ENCODE measurements at places on chromosomes 1 and 21. TPM values are rescaled to one million over a fixed set of nuclear protein-coding genes. Genes with fewer than 3 reads are reported as not detected.

Gene HSD3B2
- total RNA-seq = not detected

DNA sequence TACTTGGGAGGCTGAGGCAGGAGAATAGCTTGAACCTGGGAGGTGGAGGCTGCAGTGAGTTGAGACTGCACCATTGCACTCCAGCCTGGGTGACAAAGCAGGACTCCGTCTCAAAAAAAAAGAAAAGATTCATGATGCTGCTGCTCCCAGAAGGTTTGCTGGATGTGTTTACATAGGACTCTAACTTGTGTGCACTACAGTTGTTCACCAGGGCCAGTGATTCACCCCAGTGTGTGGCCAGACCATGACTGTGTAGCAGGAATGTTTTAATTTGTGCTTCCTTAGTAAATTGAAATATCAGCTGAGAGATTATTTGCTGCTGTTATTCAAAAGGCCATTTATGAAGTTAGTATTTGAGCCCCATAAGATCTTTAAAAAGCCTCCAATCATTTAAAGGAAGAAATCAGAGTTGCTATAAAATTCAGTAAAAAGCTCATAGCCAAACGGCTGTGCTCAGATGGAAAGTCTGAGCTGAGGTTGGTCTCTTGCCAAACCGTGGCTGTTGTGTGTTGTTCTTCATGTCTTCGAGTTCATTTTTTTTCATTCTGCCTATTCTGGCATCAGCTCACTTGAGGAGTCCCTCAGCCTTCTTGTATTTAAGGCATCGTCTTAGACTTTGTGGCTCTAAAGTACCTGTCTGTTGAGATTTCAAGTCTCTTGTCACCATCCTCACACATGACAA lies 18.1 kb upstream of the PGD start:
- DNase-seq = no peak

- no peak for DNase-seq
Observed at GRCh38 chr21:14911351-14911750, 153.4 kb downstream of the NRIP1 start.

- DNase-seq = no peak
Observed at GRCh38 chr1:159005676-159006075, 4.0 kb upstream of the IFI16 start.

- no peak for DNase-seq
Observed at GRCh38 chr1:16978567-16979474, 1.6 kb downstream of the MFAP2 start.

Gene C1orf141
- total RNA-seq = 1.2 TPM

- DNase-seq = no peak
Observed at GRCh38 chr1:183124259-183124658, 61.8 kb upstream of the LAMC2 start.

- no peak for DNase-seq
Observed at GRCh38 chr1:119631086-119631432, 17.0 kb downstream of the ZNF697 start.

Gene IL6R
- 30.2 TPM for total RNA-seq

DNA sequence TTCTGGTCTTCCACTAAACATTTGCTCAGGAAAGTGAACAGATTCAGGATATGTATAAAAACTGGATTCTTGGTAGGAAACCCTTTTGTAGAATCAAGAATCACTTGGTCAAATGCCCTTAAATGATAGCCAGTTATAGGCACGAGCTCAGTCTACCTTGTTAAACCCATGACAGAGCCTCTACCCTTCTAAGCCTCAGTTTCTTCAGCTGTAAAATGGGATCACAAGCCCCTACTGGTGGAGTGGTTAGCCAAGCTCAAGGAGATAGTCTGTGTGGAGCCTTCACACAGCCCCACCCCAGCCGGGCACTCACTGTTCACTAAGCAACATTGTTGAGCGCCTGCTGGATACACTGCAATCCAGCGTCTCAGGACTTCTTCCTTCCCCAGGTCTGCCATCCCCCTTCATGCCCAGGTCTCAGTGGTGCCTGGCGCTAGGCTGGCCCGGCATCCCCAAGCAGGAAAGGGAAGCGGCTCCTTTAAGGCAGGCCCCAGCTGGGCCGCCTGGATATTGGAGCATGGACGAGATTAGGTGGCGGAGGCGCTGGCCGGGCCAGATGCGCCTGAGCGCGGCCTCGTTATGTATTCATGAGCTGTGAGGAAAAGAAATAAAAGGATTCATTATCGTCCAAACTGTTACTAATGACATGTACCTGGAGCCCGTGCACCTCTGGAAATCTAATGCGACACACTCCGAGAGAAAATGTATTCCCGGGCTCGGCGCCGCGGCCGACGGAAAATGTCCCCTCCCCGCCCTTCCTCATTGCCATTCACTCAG lies 75.6 kb downstream of the TAS1R2 start:
- no peak for DNase-seq

Gene CDK18
- total RNA-seq = 2.6 TPM

DNA sequence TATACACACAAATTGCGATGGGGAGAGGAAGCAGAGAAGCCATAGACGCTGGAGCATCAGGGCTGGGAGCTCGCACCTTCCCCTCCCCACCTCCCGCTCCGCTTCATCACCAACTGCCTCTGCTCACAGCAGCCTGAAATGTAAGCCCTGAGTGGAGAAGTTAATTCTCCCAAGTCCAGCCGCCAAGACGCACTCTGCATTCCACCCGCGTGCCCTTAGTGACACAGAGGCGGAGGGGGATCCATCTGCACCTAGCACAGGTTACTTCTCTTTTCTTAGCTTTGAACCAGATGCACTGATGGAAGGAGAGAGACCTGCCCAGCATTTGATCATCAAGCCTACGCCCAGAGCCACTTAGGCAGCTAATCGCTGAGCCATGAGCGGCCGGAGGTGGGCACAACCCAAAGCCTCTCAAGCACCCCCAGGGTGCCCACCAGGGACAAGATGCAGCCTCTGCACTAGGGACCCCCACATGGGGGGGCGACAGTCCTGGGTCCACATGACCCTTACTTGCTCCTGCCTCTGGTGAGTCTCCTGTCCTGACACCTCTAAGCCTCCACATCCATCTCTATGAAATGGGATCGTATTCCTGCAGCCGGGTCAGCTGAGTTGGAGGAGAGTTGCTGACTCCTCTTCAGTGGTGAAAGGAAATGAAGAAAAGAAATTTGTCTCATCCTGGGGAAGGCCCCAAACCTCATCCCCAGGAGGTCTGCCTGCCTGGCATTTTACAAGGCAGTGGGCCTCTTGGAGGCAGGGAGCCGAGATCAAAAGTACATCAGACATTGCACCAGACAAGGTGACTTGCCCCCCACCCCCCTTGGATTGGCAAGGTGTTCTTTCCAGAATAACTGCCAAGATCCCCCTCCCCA lies 316.2 kb downstream of the MATN1 start:
- DNase-seq = no peak

Gene PDPN
- total RNA-seq = not detected

Gene CNIH4
- 48.3 TPM for total RNA-seq

- no peak for DNase-seq
Observed at GRCh38 chr1:223885614-223886013, 39.9 kb upstream of the TP53BP2 start.

DNA sequence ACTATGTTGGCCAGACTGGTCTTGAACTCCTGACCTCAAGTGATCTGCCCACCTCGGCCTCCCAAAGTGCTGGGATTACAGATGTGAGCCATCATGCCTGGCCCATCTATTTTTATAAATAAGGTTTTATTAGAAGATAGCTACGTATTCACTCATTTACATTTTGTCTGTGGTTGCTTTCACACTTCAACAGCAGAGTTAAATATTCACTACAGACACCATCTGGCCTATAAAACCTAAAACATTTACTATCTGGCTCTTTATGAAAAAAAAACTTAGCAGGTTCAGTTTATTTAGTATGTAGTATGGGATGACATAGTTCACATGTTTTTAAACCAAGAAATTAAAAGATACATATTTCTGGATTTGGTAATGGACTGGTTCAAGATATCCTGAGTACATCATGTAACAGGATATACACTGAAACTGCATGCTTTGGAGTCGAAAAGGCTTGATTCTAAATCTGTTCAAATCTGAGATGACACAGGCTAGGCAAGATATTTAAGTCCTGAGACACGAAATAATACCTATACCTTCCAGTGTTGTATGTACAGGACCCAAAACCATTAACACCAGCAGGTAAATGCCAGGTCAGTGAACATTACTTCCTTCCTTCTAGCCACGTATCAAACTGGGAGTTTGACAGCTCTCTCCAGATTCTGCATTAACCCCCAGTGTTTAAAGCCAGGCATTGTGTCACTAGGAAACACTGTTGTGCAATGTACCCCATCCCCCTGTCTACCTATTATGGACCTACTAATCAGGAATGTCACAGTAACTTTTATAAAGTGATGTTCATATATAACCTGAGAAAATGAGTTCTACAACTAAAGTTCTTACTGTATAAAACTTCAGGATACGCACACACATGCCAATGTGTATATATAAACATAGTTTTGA lies 54.3 kb upstream of the SDC3 start:
- DNase-seq = no peak
